ENCODE measurements at places on chromosomes 12 and 14. TPM values are rescaled to one million over a fixed set of nuclear protein-coding genes. Genes with fewer than 3 reads are reported as not detected.

The PA2G4 gene
- 205 TPM for total RNA-seq

The TMEM117 gene
- total RNA-seq = 3.2 TPM

The C12orf54 gene
- total RNA-seq = 1.9 TPM

The SLC2A13 gene
- 1.7 TPM for total RNA-seq

The ASCL1 gene
- not detected for total RNA-seq

The DPY19L2 gene
- not detected for total RNA-seq

The BAZ2A gene
- 87.3 TPM for total RNA-seq

The OR4E2 gene
- not detected for total RNA-seq

The OR6C2 gene
- total RNA-seq = not detected

The PLEKHH1 gene
- total RNA-seq = 6.0 TPM

The COX8C gene
- total RNA-seq = not detected

The FBLN5 gene
- total RNA-seq = 4.3 TPM

The BLTP3B gene
- 20.1 TPM for total RNA-seq

The MAX gene
- total RNA-seq = 116 TPM

The CARMIL3 gene
- 0.20 TPM for total RNA-seq

The PROX2 gene
- not detected for total RNA-seq

DNA sequence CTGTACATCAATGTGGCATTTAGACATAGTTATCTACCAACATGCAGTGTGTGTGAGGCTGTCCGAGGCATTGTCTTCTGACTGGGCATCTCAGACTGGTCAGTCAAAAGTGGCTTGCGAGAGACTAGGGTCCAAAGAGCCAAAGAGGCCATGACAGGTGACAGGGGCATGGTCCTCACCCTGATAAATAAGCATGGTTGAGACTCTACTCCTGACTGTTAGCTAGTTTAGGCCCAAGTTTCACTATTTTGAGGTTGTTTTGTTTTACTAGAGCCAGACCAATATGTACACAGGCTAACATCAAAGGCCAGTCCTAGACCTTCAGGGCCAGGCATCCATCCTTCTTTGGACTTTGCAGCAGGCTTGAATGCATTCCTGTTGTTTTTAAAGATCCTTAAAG is 76.9 kb upstream of the SRSF5 start:
- H3K4me3 ChIP-seq = no peak overlapping the region
- H3K4me1 ChIP-seq = peaks cover 21% of the 10 kb centered on the region
- H3K36me3 ChIP-seq = peaks cover 11% of the 10 kb centered on the region

DNA sequence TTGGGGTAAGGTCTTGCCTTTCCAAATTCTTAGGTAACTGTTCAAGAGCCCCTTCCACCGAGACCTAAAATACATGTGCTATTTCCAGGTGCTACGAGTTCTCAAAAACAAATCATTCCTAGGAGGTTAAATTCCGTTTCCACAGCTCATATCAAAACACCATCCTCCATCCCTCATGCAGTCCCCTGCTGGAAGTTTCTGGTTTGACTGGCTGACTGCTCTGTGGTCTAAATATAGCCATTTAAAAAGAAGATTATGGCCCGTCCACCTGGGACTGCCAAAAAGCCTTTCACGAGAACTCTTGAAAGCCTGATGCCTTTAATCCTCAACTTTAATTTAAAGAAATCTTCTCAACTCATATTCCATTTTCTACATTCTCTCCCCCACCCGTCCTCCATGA is 201.5 kb upstream of the MYL2 start:
- H3K4me3 ChIP-seq = no peak overlapping the region
- peaks cover 5% of the 10 kb centered on the region for H3K36me3 ChIP-seq
- H3K27ac ChIP-seq = no peak overlapping the region
- H3K27me3 ChIP-seq = no peaks in the 10 kb centered on the region
- H3K4me1 ChIP-seq = no peaks in the 10 kb centered on the region

DNA sequence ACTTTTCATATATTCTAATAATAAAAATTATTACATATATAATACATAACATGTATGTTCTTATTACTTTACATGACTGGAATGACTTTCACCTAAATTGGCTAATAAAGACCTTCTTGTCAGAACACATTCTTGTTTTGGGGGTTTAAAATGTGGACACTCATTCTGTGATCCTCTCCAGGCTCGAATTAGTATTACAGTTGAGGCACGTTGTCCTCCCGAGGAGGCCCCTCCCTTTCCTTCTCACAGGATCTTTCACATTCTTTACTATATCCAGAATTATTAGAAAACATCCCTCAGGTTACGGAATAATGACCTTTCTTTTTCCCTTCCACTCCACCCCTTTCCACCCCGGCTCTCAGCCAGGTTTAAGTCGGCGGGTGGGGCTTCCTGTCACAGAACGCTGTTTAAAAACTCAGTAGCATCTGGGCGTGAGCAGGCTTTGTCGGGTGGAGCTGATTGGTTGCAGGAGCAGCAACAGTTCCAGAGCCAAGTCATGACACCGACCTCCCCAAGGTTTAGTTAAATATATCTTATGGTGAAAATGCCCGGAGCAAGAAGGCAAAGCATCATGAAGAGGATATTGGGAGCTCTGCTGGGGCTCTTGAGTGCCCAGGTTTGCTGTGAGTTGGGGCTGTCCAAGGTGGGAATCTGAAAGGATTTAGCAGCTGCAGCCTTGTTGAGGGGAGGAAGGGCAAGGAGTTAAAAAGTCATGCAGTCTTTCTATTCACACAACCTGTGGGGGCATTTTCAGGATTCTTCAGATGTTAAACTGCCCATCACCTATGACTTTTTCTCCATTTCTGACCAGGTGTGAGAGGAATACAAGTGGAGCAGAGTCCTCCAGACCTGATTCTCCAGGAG is 396.7 kb upstream of the OR4E1 start:
- no peak overlapping the region for H3K27ac ChIP-seq
- H3K27me3 ChIP-seq = peaks cover 98% of the 10 kb centered on the region
- no peaks in the 10 kb centered on the region for H3K4me1 ChIP-seq
- H3K36me3 ChIP-seq = no peaks in the 10 kb centered on the region
- peak; percentile 6 for DNase-seq

DNA sequence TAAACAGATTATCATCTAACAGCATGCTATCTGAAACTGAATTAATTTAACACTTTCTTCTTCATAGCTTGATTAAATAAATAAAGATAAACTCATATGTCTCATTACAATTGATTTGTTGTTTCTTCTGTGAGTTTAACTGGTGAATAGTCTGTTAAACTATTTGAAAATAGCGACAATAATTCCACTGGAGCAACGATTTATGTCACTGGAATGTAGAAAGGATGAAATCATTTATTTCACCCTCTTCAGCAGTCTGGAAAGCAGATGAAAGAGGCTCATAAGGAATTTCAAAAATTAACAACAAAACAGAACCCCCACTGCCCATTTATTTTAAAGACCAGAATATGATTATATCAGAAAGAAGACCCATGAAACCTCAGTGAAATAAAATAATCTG is 1165.1 kb upstream of the USP15 start:
- no peak overlapping the region for H3K27ac ChIP-seq
- no peak overlapping the region for H3K4me3 ChIP-seq
- no peaks in the 10 kb centered on the region for H3K27me3 ChIP-seq
- no peaks in the 10 kb centered on the region for H3K4me1 ChIP-seq
- DNase-seq = no peak

DNA sequence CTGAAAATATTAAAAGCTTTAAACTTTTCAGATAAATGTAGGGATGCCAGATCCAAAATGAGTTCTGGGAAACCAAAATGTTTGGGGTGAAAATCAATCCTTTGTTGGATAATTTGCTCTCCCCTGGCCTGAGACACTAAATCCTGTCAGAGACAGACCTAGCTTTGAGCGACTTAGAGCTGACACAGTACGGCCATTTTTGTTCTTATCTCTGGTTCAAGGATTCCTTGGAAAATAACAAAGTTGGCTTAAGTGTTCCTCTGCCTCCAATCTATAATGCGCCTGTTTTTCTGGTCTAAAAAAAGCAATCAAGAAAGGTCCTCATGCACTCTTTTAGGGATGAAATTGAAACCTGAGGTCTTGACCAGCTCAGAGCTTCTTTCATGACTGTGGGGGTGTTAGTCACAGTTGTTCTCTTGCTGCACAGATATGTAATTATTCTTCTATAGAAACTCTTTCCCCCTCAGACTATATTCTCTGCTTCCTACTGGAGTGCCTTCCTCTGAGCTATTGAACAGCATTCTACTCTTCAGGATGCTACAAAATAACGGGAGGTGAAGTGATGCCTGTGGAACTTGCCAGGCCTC is 52.3 kb upstream of the EGLN3 start:
- no peaks in the 10 kb centered on the region for H3K27me3 ChIP-seq
- no peak overlapping the region for H3K27ac ChIP-seq
- H3K4me3 ChIP-seq = no peak overlapping the region
- H3K4me1 ChIP-seq = no peaks in the 10 kb centered on the region
- H3K36me3 ChIP-seq = peaks cover 7% of the 10 kb centered on the region

- H3K27ac ChIP-seq = no peak overlapping the region
- H3K27me3 ChIP-seq = peaks cover 25% of the 10 kb centered on the region
- no peak overlapping the region for H3K4me3 ChIP-seq
Measured at GRCh38 chr12:98213556-98213955, 301.8 kb upstream of the TMPO start.

GRCh38 chr12:128606538-128606937 is 217.2 kb downstream of the SLC15A4 start:
- H3K36me3 ChIP-seq = no peaks in the 10 kb centered on the region
- no peaks in the 10 kb centered on the region for H3K27me3 ChIP-seq
- no peak overlapping the region for H3K27ac ChIP-seq
- no peak overlapping the region for H3K4me3 ChIP-seq
- no peaks in the 10 kb centered on the region for H3K4me1 ChIP-seq

DNA sequence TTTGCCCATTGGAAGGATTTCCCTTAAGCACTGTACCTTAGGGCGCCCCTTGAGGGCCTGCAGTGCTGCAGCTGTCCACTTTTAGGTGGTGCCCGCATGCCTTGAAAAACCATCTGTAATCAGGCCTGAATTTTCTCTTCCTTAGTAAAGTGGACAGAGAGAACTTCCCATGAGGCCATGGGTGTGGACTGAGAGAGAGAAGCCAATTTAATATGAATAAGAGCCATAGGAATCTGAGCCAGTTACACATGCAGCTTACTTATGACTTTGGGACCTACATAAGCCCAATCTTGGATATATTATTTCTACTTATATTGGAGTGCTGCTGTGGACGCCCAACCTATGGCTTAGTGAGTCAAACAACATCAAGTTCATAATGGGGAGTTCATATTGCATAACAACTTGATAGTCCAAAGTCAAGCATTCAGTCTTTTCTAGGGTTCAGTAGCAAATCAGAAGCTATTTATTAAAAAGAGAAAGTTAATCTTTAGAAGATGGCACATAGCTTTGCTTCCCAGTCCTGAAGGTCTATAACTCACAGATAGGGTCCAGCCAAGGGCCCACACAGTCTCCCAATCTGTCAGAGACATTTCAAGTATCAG is 11.1 kb upstream of the ETV6 start:
- no peak for DNase-seq
- H3K27ac ChIP-seq = no peak overlapping the region
- H3K4me1 ChIP-seq = peaks cover 6% of the 10 kb centered on the region
- no peak overlapping the region for H3K4me3 ChIP-seq

GRCh38 chr12:11981121-11981733 is 89.5 kb upstream of the BCL2L14 start:
- H3K36me3 ChIP-seq = no peaks in the 10 kb centered on the region
- no peaks in the 10 kb centered on the region for H3K27me3 ChIP-seq
- peaks cover 5% of the 10 kb centered on the region for H3K4me1 ChIP-seq
- no peak overlapping the region for H3K27ac ChIP-seq
- no peak overlapping the region for H3K4me3 ChIP-seq
